ENCODE measurements at places on chromosomes 6 and 20. TPM values are rescaled to one million over a fixed set of nuclear protein-coding genes. Genes with fewer than 3 reads are reported as not detected.

Gene SRSF12
- 0.52 TPM for total RNA-seq

Gene OXT
- total RNA-seq: not detected

Gene PAX1
- not detected for total RNA-seq

Gene COL20A1
- not detected for total RNA-seq

Gene GSTA3
- total RNA-seq: not detected

Gene AVP
- not detected for total RNA-seq

Gene DEFB110
- not detected for total RNA-seq

Gene BHLHE23
- total RNA-seq: not detected

Gene IL17A
- total RNA-seq: not detected

Gene FOXF2
- 5.7 TPM for total RNA-seq

Gene SIRPB1
- not detected for total RNA-seq

Gene ADAM33
- total RNA-seq: 2.2 TPM

Gene PKIB
- 0.13 TPM for total RNA-seq
